NCI-H1930 (cell line): ENCODE measurements at places on chromosomes 4 and X.

- no peak for DNase-seq
Measured at GRCh38 chr4:154642373-154643009, 30.0 kb upstream of the FGG start.

DNA sequence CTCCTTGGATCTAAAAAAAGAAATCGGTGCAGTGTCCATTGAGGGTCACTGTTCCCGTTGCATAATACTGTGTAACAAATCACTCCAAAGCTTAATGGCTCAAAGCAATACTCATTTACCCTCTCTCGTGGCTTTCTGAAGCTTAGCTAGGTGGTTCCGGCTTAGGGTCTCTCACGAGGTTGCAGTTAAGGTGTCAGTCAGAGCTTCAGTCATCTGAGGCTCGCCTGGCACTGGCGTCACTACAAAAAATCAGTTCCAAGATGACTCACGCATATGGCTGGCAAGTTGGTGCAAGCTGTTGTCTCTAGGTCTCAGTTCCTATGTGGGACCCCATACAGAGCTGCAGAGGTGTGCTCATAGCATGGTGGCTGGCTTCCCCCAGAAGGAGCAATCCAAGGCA lies 91.0 kb downstream of the BEND2 start:
- DNase-seq: no peak

GRCh38 chr4:7808181-7808580 lies 131.5 kb downstream of the AFAP1 start:
- DNase-seq: no peak

DNA sequence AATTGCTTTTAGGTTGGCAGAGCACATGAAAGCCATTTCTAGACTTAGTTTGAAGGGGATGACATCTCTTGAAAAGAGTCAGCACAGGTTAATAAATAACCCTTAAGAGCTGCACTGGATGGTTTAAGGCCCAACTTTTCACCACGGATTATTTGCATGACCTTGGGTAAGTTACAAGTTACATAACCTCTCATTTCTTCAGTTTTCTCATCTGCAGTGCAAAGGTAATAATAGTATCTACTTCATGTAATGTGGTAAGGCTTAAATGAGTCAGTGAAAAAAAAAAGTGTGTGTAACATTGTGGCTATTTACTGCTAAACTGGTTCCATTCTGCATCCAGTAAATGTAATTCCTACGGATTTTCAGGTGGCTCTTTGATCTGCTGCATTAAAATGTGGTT lies 715.8 kb downstream of the CCSER1 start:
- no peak for DNase-seq

DNA sequence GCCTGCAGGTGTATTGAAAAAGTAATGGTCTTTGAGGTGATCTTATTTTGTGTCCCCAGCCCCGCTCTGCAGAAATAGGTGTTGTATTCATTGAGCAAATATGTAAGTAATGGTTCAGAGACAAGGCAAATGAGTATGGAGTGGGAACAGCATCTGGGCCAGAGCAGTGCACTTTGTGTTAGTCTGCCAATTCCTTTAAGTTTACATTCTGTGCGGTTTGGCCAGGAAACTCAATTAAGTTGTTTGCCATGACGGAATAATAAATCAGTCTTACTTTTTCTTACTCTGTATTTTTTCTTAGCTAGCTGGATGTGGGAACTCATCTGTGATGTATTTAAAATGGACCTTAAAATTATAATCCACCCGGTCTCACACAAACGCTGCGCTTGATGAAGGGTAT lies 12.6 kb downstream of the DCLK2 start:
- DNase-seq: no peak

DNA sequence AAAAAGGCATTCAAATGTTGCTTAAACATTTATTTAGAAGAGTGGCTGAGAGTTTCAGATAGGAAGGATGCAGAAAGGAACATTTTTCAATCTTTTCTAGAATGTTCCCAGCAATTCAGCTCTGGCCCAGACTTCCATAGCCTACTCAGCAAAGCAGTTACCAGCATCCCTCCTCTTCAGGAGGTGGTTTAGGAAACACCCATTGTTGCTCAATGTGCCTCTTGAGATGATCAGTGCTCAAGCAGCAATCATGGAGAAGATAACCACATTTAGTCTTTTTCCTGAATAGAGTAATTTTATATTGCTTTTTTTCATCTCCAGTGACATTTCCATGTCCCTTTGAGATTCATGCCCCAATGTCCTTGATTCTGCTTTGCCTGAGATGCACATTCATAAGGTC lies 328.7 kb upstream of the PPARGC1A start:
- no peak for DNase-seq

- no peak for DNase-seq
Measured at GRCh38 chr4:7663075-7663541, 228.4 kb upstream of the PSAPL1 start.

GRCh38 chr4:7199129-7199725 lies 6.9 kb downstream of the SORCS2 start:
- DNase-seq: no peak

GRCh38 chr4:172758586-172759340 lies 409.8 kb upstream of the GALNT7 start:
- no peak for DNase-seq

DNA sequence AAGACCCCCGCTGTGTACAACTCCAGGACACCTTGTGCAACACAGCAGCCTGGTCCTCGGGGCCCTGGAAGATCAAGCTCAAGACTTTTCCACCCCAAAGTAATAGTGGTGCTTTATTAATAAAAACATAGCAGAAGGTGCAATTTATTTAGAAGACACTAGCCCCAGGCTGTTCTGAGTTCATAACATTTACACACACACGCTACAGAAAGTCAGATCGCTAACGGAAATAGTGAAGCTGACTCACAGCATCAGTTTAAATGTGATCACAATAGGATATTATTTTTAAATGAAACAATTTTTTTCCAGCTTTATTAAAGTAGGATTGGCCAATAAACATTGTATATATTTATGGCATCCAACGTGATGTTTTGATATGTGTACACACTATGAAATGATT lies 141.0 kb downstream of the STK32B start:
- DNase-seq: no peak

DNA sequence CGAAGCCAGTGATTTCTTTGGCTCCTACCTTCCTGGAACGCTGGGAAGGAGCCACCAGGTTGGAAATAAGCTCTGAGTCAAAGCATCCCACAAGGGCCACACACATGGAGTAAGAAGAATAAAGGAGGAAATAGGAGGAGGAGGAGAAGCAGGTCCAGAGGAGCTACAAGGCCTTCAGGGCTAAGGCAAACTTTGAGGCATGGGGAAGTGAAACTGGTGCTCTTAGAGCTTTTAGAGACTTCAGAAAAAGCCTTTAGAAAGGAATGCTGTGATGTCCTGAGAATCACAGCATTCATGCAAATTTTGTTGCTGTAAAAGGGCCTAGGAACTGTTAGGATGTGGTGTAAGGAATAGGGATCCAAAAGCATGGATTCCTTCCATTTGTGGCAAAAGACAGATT lies 135.9 kb upstream of the ARHGEF9 start:
- no peak for DNase-seq

DNA sequence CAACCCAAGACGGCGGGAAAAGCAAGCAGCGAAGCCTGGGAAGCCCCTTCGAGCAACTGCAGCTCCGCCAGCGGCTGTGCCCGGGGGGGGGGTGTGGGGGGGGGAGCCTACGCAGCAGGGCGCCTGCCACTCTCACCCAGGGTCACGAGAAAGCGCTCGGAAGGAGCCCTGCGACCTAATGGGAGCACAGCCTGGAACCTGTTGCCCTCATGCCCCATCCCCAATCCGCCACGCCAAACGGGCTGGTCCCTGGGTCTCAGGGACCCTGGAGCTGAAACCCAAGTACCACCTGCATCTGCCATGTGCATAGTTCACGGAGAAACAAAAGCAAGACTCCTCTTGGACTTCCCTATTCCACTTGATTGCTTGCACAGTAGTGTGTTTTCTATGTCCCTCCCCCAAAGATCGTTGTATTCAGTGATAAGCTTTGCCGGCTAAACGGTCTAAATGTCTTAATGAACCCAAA lies 359 bp upstream of the GAB3 start:
- no peak for DNase-seq

- no peak for DNase-seq
Measured at GRCh38 chrX:1398431-1399340, 6.8 kb upstream of the SLC25A6 start.

GRCh38 chr4:107843391-107843790 lies 18.7 kb downstream of the SGMS2 start:
- DNase-seq: no peak

DNA sequence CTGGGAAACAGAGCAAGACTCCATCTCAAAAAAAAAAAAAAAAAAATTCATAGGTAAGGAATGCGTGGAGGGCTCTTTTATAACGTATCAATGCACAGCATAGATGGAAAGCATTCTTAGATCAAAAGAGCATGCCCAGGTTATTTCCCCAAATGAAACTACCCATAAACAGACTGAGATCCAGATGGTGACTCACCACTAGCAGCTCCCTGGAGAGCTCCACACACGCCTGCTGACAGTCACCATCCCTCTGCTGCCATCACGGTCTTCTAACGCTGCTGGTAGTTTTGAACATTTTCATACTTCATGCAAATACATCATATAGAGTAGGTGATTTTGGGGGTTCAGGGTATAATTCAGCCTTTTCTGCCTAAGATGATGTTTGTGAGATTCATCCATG lies 136.9 kb downstream of the ASMT start:
- no peak for DNase-seq

- no peak for DNase-seq
Measured at GRCh38 chr4:118776157-118776954, 59.6 kb downstream of the SEC24D start.

GRCh38 chrX:69285881-69286564 lies 120.8 kb upstream of the PJA1 start:
- DNase-seq: no peak

DNA sequence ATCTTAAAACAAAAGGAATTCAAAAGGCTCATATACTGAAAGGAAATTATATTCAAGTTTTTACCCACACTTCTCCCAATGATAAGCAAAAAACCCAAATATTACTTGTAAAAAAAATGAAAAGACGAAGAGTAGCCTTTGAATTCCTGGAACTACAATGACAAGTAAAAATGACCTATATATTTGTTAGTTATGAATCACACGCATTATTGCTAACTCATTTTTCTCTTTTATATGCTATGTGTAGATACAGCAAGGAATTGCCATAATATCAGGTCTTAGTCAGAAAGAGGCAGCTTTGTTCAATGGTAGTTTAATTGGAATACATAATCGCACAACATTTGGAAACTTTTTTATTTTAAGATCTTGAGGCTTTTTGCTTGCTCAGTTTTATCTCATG lies 22.7 kb upstream of the ASB5 start:
- DNase-seq: no peak

- no peak for DNase-seq
Measured at GRCh38 chr4:20203508-20203907, 48.2 kb upstream of the SLIT2 start.

DNA sequence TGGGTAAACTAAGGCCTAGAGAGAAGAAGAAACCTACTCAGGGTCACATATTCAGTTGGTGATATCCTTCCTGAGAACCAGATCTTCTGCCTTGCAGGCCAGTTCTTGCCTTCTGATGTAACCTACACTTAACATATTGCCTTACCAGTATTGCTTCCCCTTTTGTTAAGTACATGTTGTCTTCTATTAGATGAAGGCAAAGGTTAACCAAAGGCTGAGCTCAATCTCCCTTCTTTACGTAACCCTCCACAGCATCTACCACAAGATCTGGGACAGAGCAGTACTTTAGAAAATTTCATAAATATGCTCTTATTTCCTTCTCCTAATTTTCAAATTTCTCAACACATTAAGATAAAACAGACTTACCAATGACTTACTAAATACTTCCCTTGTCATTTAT lies 474.4 kb downstream of the SH2D1A start:
- no peak for DNase-seq

DNA sequence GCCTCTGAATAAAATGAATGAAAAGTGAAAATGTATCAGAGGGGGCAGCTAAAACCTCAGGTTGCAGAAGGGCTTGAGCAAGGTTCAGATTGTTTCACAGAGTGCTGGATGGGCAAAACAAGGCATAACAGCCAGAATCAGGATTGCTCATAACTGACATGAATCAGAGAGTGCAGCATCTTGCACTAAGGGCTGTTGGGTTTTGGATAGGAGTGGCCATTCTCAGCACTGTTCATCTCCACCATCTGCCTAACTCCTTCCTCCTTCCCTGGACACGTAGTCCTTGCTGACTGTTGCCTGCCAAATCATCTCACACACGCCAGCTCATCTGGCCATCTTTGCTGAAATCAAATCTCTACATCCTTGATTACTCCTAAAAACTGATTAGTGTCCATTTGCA lies 75.3 kb upstream of the C1QTNF7 start:
- DNase-seq: no peak

- DNase-seq: no peak
Measured at GRCh38 chrX:117002981-117003380, 540.2 kb upstream of the CT83 start.

- DNase-seq: no peak
Measured at GRCh38 chr4:65667506-65668041, 2.7 kb downstream of the EPHA5 start.

- no peak for DNase-seq
Measured at GRCh38 chrX:149650162-149650561, 18.6 kb upstream of the TMEM185A start.

GRCh38 chr4:176272799-176273198 lies 3.8 kb upstream of the ASB5 start:
- no peak for DNase-seq

DNA sequence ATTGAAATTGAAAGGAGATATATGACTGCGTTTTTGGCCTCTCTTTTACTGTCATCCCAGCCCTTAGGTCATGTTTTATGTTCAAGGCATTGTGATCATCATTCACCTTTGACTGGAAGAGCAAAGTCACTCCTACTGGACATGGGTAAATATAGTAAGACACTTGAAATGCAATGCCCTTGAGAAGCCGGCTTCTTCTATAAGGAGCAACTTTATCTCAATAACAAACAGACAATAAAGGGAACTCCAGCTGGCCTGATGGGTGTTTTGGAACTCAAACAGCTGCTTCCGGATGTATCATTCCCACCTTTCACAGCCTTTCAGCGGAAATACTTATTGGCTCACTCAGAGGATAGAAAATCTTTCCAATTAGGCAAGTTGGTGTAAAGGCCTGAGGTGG lies 65.1 kb upstream of the C4orf54 start:
- no peak for DNase-seq

DNA sequence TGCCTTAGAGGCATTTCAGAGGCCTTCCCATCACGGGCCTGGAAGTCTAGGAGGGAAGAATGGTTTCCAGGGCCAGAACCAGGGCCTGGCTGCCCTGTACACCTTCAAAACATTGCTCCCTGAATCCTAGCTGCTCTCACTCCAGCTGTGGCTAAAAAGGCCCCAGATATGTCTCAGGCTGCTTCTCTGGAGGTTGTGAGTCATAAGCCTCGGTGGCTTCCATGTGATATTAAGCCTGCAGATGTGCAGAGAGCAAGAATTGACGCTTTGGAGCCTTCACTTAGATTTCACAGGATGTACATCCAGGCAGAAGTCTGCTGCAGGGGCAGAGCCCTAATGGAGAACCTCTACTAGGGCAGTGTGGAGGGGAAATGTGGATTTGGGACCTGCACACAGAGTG lies 502.5 kb downstream of the GRXCR1 start:
- no peak for DNase-seq
